ENCODE measurements at places on chromosomes 5 and 9. TPM values are rescaled to one million over a fixed set of nuclear protein-coding genes. Genes with fewer than 3 reads are reported as not detected.
A peak's percentile ranks its signal among the peaks of the same experiment; 100 is the strongest.

The NSA2 gene
- 81.0 TPM for polyA plus RNA-seq

The ADRB2 gene
- polyA plus RNA-seq, result 1.0 TPM

The CYLC2 gene
- polyA plus RNA-seq, result not detected

The SUSD3 gene
- 0.49 TPM for polyA plus RNA-seq

The SGCD gene
- 0.94 TPM for polyA plus RNA-seq

The TAF11L13 gene
- polyA plus RNA-seq, result not detected

The IFNB1 gene
- not detected for polyA plus RNA-seq

The C6 gene
- polyA plus RNA-seq, result 0.02 TPM

The PCDHB12 gene
- 1.9 TPM for polyA plus RNA-seq

The TMEM252 gene
- polyA plus RNA-seq, result not detected

The JMY gene
- polyA plus RNA-seq, result 1.9 TPM

The IL13 gene
- polyA plus RNA-seq, result 0.08 TPM

- DNase-seq, result no peak
These were observed 36.3 kb downstream of the ADAMTS19 start for GRCh38 chr5:129496421-129496820.

DNA sequence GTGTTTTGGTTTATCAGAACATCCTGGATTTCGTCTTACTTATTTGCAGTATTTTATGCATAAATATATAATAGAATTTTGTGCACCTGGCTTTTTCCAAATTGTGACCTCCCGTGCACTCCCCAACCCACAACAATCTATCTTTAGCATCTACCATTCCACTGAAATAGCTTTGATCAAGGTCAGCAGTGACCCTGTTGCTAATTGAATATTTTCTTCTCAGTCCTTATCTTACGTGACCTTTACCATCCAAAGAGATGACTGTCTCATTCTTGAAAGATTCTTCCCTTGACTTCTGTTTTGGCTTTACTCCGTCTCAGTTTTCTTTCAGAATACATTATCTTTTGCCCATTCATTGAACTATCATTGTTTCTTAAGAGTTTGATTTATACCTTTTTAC, 18.4 kb downstream of the NDUFS4 start:
- DNase-seq, result no peak

GRCh38 chr5:146582051-146582596, 66.1 kb upstream of the GPR151 start:
- no peak for DNase-seq

GRCh38 chr5:110836851-110837250, 98.0 kb downstream of the SLC25A46 start:
- no peak for DNase-seq

- no peak for DNase-seq
These were observed 42.1 kb downstream of the KCNMB1 start for GRCh38 chr5:170347022-170347567.

DNA sequence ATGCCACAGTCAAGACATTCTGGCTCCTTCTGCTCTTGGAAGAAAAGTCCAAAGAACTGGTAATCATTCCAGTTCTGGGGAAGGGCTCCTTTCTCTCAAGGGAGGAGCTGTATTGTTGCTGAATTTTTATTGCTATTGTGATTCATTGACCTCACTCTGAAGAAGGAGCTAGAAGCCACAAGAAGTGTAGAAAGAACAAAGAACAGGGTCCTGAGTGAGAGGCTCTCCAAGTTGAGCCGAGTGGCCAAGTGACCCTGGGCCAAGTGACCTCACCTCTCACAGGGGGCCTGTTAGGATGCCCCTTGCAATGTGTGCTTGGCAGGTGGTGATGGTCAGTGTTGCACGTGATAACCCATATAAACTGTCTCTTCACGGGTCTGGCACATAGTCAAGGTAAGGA, 173.3 kb downstream of the FGF18 start:
- no peak for DNase-seq

DNA sequence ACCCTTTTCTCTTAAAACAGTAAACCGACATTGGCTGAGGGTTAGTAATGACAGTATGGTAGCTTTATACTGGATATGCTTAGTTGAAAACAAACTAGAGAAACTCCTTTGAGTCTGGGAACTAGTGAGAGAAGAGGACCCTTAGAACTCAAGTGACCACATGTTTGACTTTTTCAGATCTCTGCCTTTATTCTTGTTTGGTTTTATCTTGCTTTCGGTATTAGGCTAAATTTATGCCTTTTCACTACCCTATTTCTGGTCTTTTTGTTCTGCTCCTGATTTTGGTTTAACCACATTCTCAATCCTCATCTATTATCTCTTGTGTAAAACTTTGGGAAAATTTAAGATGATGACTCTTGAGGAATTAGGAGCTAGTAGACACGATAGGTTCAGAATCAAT, 11.0 kb downstream of the SNAPC3 start:
- DNase-seq, result no peak

GRCh38 chr9:134483361-134484184, 157.3 kb downstream of the RXRA start:
- DNase-seq, result no peak

GRCh38 chr5:953535-954449, 54.8 kb upstream of the NKD2 start:
- peak; percentile 3 for DNase-seq

- DNase-seq, result no peak
These were observed 101.6 kb upstream of the APC start for GRCh38 chr5:112635771-112636731.

DNA sequence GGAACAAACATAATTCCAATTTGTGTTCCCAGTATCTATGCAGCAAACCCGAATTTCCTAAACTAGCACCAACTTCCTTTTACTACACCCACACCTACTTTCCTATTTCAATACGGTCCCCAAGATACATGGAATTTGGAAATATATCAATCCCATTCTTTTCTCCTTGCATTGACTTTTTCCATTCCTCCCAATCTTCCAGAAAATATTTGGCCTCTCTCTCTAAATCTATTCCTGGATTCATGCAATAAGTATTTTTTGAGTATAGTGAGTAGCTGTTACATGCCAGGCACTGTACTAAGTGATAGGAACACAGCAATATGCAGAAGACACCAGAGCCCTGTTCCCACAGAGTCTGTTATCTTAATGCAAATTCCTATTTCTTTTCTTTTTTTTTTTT, 216.2 kb upstream of the PIK3R1 start:
- no peak for DNase-seq

- DNase-seq, result peak; percentile 88
These were observed 77.9 kb downstream of the HMCN2 start for GRCh38 chr9:130343445-130343918.

DNA sequence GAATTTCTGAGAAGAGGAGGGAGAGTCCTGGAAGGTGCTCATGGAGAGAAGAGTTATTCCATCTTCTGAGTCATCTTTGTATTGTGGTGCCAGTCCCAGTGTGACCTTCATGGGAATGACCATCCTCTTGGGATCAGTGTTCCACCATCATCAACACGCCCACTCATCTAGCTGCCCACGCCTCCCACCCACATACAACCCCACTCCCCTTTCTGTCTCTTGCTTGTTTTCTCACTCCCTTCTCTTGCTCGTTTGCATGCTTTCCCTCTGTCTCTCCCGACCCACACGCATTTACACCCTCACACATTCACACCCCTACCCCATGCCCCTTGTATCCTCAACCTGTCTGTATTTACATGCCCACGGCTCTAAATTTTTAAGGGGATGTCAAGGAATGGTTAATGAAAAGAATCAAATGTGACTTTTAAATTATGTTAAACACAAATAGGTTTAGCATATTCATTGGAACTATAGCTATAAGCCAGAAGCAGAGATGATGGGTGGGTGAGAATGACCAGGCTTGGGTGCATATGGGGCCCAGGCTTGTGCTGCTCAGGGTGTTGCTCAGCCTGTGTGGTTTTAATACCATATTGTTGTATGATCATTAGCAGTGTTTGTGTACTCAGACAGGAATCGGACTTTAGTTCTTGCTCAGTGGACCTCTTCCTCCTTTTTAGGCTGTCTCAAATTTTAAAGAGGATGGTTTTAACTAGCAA, 160.4 kb downstream of the ARHGAP26 start:
- DNase-seq, result no peak

DNA sequence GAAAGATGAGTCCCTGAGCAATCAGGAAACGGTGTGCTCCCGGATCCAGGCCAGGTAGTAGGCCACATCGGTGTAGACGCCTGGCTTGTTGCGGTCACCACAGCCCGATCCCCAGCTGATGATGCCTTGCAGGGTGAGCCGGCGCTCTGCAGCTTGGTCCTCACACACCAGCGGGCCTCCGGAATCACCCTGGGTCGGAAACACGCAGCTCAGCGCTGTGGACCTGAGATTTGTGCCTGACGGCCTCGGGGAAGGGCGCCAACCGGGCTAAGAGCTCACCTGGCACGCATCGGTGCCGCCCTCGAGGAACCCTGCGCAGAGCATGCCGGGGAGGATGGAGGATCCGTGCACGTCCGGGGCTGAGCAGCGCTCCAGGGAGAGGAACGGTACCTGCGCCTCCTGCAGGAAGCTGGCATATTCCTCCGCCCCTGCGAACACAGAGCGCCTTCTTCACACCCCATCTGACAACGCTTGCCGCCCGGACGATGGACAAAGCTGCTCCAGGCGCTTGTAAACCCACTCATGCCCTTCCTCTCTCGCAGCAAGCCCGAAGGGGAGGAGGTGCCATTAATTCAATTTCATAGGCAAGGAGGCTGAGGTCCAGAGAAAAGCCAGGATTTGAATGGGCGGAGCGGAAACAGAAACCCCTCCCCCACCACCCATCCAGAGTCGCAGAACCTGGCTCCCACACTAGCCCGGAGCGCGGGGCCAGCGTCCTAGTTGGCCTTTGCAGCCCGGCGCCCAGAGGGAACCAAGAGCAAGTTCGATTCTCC, 2.0 kb upstream of the PFN3 start:
- peak; percentile 81 for DNase-seq

DNA sequence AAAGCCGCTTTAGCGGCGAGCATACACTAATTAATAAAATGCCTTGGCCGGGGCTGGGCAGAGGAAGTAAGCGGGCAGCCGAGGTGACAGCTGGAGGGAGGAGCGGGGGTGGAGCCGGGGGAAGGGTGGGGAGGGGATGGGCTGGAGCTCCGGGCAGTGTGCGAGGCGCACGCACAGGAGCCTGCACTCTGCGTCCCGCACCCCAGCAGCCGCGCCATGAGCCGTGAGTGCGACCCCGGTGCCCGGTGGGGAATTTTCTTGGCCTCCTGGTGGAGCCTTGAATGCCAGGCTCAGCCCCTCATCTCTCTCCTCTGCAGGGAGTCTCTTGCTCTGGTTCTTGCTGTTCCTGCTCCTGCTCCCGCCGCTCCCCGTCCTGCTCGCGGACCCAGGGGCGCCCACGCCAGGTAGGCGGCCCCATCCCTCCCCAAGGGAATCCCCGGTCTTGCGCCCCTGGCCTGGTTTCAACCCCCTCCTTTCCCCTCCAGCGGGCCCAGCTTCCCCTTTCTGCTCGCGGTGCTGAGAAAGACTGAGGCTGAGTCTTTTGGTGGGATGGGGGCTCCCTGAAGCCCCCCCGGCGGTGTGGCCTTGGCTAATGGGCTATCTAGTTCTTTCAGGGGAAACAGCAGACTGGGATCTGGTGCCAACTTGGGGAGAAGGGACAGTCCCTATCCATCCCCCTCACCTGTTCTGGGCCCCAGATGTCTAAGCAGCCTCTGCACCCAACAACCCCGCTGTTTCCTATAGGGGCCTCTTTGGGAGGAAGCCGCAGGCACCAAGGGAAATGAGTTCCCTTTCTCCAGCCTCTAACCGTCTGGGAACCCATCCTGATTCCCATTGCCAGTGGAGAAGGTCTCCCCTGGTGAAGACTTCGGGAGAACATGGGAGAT, at the start of gene PTGS1:
TSS of gene PTGS1 (plus strand) at position 156 of the 887 bp plus-strand sequence. CDS start at position 217, 61 bp downstream.
- peak; percentile 79 for DNase-seq

DNA sequence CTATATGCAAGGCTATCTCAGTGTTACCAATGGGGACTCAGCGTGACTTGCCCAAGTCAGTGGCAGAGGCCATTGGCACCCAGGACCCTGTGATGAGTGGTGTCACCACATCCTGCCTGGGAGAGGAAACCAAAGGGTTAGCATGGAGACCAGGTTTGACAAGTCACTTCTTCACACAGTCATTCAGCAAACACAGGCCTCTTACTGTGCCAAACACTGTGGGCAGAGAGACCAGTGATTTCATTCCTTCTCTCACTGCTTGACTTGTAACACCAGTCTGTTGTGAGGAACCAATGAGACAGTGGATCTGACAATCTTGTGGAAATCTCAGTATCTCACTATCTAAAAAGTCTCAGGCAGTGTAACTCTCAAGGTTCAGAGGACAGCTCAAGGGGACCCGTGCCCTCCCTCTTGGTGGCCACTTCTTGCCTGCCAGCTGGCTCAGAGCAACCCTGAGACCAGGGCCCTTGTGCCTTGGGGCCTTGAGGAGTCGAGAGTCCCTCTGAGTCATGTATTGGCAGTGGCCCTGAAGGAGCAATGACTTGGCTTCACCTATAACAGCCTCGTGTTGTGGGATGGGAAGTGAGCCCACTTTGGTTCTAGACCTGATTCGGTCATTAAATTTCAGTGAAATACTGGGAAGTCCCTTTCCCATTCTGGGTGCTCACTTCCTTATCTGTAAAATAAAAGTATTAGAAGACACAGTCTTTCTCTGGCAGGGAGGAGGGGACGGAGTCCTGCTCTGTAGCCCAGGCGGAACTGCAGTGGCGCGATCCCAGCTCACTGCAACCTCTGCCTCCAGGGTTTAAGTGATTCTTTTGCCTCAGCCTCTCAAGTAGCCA, 1.6 kb downstream of the FABP6 start:
- no peak for DNase-seq

- DNase-seq, result no peak
These were observed 58.9 kb upstream of the GRAMD2B start for GRCh38 chr5:126364206-126364902.

DNA sequence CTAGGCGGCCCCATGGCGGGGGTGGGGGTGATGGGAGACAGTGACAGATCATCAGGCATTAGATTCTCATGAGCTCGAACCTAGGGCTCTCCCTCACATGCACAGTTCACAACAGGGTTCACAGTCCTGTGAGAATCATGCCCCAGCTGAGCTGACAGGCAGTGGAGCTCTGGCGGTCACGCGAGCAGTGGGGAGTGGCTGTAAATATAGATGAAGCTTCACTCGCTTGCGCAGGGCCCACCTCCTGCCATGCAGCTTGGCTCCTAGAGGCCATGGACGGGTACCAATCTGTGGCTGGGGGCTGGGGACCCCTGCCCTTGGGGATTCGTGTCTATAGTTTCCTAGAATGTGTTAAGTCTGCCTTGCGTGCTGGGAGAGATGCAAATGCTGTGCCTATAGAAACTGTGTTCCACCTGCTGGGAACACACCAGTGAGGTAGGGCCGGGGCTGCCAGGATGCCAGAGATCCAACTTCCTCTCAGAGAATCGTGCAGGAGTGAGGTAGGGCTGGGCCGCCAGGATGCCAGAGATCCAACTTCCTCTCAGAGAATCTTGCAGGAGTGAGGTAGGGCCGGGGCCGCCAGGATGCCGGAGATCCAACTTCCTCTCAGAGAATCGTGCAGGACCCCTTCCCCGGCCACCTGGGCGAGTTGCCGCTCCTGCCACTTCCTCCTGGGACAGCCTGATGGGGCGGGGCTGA, 14.1 kb upstream of the EXOC3 start:
- DNase-seq, result no peak

GRCh38 chr5:152405145-152405544, at the start of gene NMUR2:
Gene NMUR2 (minus strand): TSS chr5:152405279. CDS start chr5:152405113, 166 bp downstream.
- peak; percentile 54 for DNase-seq

DNA sequence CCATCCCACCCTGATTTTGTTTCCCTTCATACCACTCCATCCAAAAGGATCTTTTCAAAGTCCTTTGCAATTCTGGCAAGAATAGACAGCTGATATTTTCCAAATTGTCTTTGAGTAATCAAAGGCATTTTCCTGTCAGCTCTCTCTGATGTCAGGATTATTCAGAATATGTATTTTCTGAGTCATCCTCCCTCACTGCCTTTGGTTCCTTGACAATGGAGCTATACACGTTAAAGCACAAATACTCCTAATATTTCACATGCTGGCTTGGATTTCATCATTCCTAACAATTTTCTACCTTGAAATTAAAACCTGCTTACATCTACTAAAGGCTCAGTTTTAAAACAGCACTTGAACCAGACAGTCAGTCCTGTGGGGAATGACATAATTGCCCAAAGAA, 379.4 kb downstream of the GADD45G start:
- no peak for DNase-seq
